ENCODE measurements at places on chromosomes 7 and 10.

DNA sequence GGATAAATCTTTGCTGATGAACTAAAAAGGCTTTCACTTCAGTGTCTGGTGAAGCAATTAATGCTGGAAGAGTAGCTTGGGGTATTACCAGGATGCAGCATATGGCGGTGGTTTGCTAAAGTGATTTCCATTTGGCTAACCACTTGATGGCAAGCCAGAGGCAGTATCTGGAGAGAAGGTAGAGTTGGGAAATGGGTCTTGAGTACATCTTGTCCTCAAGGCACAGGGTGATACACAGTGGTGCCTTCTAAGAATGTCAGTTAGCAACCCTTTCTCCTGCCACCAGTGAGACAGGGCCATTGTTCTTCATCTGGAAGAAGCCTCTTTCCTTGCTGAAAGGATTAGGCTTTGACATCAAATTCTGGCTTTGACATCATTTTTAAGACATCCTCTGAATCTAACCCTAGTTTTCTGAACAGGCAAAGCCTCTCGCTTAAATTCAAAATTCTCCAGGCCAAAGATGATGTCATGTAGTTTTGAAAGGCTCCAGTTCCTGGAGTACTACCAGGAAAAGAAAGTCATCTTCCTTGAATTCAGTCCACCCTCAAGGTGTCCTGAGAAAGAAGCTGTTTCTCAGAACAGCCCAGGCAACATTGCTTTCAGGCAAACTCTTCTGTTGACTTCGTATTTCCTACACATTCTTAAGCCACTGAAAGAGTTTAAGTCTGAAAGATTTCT is 162.4 kb downstream of the ARID5B start:
- DNase-seq = no peak

DNA sequence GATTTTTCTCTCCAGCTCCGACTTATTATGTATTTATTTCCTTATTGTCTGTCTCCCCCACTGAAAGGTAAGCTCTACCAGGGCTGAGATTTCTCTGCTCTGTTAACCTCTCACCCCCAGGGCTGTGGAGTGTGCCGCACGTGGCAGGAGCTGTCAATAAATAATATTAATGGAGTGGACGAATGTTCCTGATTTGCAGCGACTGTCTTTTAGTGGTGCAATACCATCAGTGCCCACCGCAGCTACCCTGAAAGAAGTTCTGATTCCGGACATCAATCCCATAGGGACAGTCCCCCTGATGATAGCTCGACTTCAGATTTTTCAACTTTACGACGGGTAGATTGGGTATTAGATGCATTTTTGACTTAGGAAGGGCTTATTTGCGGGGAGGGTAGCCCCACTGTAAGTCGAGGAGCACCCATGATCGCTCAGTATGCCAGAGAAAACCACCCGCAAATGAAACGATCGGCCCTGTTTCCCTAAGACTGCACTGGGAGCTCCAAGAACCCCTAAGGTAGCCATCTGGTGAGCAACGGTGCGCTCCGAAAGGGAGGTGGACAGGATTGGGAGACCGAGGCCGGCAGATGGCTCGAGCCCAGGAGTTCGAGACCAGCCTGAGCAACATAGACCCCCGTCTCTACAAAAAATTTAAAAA is 986 bp upstream of the PPP2R2D start:
- no peak for DNase-seq

DNA sequence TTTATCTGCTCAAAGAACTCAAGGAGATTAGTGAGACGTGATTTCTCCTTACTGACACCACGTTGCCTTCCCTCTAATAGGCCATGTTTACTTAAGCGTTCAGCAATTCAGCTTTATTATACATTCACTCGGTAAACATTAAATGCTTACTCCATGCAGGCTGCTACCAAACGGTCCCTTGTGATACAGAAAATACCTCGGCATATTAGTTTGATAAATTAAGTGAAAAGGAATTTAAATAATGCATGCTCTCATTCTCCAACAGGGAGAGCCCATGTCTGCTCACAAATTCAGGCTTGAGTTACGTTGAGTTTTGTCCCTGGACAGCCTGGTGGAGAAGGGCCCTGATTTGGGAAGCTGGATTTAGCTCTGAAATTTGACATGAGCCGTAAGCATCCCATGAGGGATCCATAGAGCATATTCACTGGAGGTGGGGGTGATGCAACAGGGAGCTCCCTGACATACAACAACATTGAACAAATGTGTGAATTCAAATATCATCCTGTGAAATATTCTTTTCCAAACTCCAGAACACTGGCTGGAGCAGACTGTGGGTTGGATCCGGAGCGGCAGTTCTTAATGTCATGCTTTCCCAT is 86.3 kb downstream of the TBXAS1 start:
- DNase-seq = no peak

DNA sequence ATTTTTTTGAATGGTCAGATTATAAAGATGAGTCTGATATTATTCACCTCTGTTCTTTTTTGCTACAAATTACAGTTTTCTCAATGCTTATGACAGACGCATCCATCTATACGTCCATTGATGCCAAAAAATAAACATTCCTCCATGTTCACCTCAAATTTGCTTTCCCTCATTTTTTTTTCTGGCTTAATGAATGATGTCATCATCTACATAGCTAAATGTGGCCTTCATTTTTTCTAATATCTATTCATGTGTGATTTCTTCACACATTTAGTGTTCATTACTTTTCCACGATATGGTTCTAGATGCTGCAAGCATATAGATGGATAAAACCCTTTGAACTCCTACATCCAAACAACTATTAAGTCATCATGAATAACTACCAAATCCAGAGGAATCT is 163.1 kb downstream of the MAGI2 start:
- DNase-seq = no peak

- DNase-seq = no peak
These were observed 188.8 kb downstream of the JCAD start for GRCh38 chr10:29870522-29871044.

DNA sequence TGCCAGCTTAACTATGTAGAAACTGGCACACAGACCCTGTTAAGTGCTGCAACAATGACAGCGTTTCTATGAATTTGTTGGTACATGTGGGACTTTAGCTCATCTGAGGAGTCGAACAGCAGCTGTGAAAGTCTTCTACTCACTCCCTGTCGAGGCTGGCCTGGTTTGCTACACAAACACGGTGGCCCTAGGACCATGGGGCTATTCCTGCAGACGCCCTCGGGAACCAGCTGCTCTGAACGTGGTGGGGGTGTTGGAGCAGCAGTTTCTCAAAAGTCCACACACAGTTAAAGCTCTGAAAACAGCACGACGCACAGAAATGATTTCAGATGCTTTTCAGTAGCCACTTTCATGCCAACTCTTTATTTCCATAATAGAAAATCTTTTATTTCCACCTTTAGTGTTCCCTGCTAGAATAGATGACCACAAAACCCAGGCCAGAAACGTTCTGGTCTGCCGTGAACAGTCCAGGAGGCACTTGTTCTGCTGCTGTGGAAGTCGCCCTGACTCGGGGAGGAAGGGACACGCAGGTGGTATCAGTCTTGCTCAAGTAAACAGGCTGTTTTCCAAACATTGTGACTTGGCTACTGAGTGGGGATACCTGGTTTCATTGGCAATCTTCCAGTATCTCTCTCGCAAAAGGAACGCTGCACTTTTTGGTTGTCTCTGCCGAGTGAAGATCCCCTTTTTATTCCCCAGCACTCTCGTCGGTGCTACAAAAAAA is 21.5 kb downstream of the GUSB start:
- no peak for DNase-seq

- DNase-seq = no peak
These were observed 22.2 kb upstream of the WNT16 start for GRCh38 chr7:121306565-121306964.

GRCh38 chr7:3236268-3236667 is 64.8 kb upstream of the SDK1 start:
- DNase-seq = no peak

- DNase-seq = no peak
These were observed 41.2 kb downstream of the ZCCHC24 start for GRCh38 chr10:79404231-79404609.

- no peak for DNase-seq
These were observed 85.3 kb downstream of the PIP4K2A start for GRCh38 chr10:22629126-22629525.

GRCh38 chr7:129311429-129311828 is 86.6 kb downstream of the AHCYL2 start:
- no peak for DNase-seq

- DNase-seq = no peak
These were observed 80.2 kb downstream of the ZEB1 start for GRCh38 chr10:31399171-31399570.

GRCh38 chr10:129332476-129332875 is 134.6 kb upstream of the MGMT start:
- no peak for DNase-seq

DNA sequence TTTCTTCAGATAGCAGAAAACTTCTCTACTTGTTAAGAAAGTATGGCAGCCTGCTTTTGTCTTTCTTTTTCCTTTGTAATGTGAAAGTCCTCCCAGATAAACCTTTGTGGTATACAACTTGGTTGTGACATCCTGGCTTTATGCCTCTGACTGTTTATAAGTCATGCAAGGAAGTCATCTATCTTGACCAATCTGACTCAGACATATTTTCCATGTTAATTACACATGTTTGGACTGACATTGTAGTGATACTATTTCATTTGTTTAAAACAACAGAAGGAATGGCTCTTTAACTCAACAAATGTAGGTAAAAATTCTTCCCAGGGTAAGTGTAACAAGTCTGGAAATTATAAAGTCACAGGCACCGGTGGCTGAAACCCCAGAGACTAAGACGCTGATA is 341.6 kb upstream of the MEOX2 start:
- DNase-seq = no peak

DNA sequence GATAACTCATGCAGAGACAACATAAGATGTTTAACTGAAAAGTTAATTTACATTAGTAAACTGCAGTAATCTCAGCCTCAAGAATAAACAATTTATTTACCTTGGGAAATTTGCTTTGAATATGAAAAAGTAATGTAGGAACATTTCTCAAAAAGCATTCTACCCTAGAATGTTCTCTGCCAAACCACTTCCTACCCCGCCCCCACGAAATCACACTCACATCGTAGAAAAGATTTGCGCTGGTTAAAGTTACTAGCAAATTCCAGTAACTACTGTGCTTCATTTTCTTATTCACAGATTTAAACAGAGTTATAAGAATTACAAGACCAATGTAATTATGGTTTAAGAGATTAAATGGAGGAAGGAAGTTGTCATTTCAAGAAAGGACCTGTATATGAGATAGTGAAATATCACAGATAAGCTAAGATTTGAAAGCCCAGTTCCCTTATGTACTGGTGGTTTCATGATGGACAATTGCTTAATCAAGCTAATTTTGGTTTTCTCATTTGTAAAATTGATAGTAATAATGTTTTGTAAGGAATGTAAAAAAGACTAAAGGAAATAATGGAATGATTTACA is 175.4 kb downstream of the GNAI1 start:
- no peak for DNase-seq

GRCh38 chr7:16636555-16637101 is 8.9 kb downstream of the ANKMY2 start:
- no peak for DNase-seq

GRCh38 chr10:99560277-99561126 is 27.8 kb downstream of the NKX2-3 start:
- no peak for DNase-seq

- DNase-seq = no peak
These were observed 214.5 kb downstream of the SNX13 start for GRCh38 chr7:17725821-17726220.

GRCh38 chr7:141280100-141280499 is 206.2 kb downstream of the TMEM178B start:
- no peak for DNase-seq

DNA sequence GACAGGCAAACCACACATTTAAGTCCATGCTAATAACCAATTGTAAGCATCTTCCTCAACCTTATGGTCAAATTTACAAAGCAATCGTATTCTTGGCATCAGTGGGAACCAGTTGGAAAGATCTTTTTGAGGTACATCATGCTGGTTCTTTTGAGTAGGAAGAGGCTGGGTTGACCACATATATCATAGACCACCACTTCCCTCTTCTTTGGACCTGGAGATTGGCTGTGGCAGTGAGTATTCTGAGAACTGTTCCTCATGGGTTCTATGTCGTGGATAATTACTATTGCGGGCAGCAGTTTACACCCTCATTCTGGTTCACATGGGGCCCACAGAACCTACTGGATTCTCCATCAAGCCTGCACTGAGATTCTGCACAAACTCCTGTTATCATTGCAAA is 35.5 kb upstream of the C1GALT1 start:
- no peak for DNase-seq

DNA sequence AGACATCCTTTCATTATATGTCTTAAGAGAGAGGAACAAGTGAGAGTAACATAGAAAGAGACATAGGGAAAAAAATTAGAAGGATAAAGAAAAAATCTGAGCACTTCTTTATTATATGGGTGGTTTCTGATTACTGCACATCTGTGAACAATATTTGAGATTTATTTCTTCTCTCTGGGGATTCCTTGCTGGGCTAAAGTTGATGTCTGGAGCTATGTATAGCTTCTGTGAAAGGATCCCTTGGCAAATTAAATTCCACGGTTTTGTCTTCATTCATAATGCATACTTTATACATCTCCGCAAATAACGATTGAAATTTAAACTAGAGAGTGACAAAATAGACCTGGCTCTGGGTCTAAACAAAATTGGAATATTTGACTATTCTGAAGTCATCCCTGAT is 232.2 kb upstream of the CTBP2 start:
- no peak for DNase-seq

DNA sequence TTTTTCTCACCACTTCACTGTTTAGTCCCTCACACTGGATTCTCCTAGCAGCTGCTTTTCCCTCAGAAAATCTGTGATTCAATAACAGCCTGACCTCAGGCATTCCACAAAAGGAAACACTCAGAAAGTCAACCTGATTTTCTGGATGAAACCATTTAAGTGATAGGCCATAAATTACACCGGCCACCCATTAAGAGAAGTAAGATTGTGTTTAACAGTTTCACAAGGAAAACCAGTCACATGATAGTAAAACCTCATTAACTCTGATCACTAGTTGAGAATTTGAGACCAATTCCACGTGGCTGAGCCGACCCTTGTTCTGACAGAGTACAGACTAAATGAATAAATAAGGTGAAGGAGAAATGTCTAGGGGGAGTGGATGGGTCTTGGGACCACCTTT is 7.7 kb downstream of the GRM8 start:
- DNase-seq = no peak

DNA sequence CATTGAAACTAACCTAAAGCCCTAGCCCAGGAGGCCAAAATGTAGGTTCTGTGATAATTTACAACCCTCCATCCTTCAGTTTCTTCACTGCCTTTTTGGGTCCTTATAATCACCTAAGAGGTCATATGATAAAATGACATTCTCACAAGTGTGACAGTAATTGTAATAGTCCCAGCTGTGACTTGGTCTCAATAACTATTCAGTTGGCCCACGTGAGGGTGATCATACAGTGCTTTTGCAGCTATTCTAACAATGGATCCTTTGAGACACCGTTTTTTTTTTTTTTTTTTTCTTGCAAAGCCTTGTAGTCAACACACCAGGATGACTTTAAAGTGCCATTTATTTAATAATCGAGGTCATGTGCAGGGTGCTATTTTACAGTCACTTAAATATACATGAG is 760.0 kb downstream of the PHTF2 start:
- DNase-seq = no peak

Data from stimulated activated CD4-positive, alpha-beta T cell treated with anti-CD3 and anti-CD28 coated beads, Interleukin-4, amount 100 ng/mL, for 1 hour (primary cell).